Chondrocyte (in vitro differentiated cells): ENCODE measurements at places on chromosomes 4 and X. TPM values are rescaled to one million over a fixed set of nuclear protein-coding genes. Genes with fewer than 3 reads are reported as not detected.

DNA sequence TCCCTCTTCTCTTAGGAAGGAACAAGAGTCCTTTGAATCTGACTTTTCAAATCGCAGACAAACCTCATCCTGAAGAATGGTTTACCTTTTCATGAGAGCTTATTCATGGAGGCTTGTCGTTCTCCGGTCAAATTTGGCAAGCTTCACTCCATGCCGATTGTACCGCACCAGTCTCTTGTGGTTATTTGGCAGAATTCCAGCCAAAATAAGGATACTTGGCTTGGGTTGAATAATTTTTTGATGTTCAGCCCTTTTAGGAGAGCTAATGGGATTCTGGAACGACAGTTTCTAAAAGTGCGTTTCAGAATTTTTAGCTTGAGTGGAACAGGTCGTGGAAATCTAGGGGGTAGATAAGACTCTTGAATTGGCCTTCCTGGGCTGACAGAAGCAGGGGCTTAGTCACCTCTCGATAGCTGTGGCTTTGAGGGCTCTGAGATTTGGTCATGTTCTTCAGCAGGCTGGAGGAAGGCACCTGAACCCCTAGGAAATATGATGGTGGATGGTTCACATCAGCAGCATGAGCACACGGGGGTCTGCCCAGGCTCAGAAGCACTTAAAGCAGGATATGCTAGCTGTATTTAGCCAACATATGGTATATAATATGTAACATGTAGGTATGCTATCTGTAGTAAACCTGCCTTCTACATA, 1.5 kb downstream of the KLHL2 start:
- DNase-seq, result no peak

PAGE1 gene
- not detected in 3 replicates for total RNA-seq

DNA sequence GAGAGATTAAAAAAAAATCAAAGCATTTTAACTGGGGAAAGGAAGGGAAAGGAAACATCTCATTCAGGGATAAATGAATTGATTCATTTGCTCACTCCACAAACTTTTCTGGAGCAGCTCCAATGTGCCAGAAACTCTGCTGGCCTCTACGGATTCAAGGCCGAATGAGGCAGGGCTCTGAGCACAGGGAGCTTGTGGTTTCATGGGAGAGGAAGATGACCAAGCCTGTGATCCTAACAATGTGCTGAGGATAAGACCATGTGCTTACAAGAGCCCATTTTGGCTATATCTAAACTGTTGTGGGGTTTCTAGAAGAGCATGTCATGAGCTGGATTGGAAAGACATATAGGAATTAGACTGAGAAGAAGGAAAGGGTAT, 137.5 kb downstream of the ZNF674 start:
- DNase-seq, result no peak

- DNase-seq, result no peak
These were observed 32.5 kb upstream of the FRAS1 start for GRCh38 chr4:78024576-78025091.

DNA sequence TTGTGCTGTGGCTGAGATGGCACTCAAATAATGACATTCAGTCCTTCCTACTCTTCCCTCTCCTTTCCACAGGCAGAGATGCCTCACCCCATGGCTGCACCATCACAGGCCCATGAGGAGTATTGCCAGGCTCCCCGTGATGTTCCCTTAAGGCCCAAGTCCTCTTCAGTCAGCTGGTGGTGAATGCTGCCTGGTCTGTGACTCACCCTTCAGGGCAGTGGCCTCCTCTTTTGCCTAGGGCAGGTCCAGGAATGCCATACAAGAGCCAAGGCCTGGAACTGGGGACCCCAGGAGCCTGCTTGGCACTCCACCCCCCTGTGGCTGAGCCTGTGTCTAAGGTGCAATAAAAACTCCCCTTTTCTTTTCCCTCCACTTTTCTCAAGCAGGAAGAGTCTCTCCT, 144.2 kb upstream of the GEMIN8 start:
- no peak for DNase-seq

- no peak for DNase-seq
These were observed 66.0 kb downstream of the CBLL2 start for GRCh38 chrX:22338740-22339139.

ETDA gene
- total RNA-seq, result not detected in 3 replicates

IL13RA1 gene
- total RNA-seq, result 64.4 to 70.4 TPM (median 68.2 TPM) in 3 replicates

- no peak for DNase-seq
These were observed 153.8 kb downstream of the DCLK2 start for GRCh38 chr4:150232029-150232428.

SOWAHD gene
- total RNA-seq, result 0.23 to 0.40 TPM in 2 of 3 replicates, not detected in the other

EMCN gene
- total RNA-seq, result 0.19 TPM in 1 of 3 replicates, not detected in the others

DNA sequence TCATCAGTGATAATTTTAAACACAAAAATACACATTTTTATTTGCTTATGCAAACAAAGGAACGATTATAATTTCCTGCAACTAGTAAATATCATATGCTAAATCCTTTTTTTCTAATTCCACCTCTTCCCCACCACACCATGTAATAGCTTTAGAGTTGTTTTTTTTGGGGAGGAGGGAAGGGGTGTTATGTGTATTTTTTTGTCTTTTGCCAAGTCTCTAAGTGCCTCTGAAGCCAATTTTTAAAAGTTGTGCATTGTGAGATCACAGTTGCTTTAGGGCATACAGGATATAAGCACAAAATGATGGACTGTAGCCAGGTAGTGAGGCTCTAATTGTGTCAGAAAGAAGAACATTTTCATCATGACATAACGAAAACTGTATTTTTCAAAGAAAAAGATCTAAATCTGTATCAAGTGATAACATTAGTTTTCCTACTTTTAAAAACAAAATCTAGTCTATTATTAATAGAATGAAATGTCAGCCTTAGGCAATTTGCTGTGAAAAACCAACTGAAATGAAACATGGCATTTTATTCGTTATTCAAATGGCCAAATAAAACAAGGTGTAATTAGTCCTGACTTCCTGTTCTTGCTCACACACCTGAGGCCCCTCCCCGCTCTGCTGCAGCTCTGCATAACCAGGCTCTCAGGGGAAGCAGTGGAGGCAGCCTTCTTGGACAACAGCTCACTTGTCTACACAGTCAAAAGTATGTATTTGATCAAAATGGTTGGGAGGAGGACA, 157.4 kb downstream of the PALLD start:
- DNase-seq, result no peak

UGT2B15 gene
- not detected in 3 replicates for total RNA-seq

NAA10 gene
- 89.5 to 99.8 TPM (median 91.4 TPM) in 3 replicates for total RNA-seq

DNA sequence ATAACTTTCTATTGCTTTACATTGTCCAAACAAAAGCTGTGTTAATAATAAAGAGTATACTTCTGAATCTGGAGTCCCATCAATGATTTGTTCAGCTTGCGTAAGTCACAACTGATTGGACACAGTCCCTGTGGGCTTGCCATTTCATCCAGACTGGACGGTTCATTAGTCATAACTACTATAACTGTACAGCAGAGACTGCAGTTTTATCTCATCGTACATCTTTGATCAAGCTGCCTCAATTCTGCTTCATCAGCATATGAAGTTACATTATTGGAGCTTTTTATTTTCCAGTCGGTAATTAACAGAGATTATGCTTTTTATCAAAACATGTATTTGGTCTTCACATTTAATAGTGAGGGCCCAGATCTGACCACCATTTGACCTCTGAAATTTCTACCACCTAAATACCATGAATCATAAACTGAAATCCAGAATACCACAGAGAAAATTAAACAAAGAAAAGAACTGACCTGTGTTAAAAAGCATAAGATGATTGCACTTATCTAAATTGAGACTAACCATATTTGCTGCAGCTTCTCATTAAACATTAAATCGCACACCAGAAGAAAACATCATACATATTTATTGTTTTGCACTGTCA, 12.5 kb upstream of the MAB21L2 start:
- DNase-seq, result no peak

GRCh38 chrX:50111742-50112141, 89.1 kb downstream of the AKAP4 start:
- DNase-seq, result no peak

GRCh38 chr4:98502031-98502430, 156.4 kb downstream of the TSPAN5 start:
- no peak for DNase-seq

GRIA3 gene
- 1.6 TPM in 1 of 3 replicates, not detected in the others for total RNA-seq
